ENCODE measurements at places on chromosomes 11 and 22.

- DNase-seq, result peak; percentile 41
Measured at GRCh38 chr11:36744375-36745168, 146.5 kb upstream of the RAG2 start.

DNA sequence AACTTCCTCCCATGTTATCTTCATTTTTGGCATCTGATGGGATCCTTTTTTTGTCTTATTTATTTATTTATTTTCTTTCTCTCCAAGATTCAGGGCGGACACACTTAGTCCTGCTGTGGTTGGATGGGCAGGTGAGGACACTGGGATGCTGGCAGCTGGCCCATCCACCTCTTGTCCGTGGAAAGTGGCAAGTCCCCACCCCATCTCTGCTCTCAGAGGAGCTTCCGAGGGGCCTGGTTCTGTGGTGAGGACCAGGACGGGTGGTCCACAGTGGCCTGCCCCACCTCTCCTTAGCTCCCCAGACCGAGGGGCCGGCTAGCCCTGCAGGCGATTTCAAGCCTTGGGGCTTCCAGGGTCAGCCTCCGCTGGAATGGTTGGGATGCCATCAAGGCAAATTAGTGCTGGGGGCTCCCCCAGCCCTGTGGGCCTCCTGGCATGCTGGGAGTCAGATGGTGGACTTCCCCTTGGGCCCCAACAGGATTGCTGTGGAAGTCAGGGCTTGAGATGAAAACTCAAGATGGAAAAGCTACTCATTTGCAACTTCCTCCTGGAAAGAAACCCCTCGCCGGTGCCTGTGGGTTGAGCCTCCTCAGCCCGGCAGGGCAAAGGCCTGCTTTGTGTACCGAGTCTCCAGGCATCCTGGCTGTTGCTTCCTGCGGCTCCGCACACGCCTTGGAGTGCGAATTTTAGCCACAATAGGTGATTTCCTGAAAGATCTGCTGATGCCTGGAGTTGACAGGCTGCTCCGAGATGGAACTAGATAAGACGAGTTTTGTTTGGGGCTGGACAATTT, 31.2 kb upstream of the LINC01488 start:
- DNase-seq, result no peak

- no peak for DNase-seq
Measured at GRCh38 chr11:61354208-61354607, 7.5 kb downstream of the CYB561A3 start.

DNA sequence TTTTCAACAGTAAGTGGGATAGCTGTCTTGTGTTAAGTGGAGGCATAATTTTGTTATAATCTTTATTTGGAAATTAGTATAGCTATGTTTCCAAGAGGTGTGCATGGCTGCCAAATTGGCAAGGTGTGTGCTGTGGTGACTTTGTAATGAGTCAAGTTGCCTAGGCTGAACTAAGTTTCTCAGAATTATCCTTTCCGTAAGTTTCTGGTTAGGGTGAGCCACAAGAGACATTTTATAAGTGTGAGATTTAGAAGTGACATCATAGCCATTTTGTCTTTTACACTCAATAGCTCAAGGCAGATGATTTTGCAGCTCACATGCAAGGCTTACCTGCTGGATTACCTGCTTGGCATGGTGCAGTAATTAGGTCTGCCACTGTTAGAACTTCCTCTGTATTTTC, 90.3 kb downstream of the C11orf87 start:
- DNase-seq, result no peak

GRCh38 chr11:112212710-112213109, 13.5 kb upstream of the PTS start:
- DNase-seq, result no peak

DNA sequence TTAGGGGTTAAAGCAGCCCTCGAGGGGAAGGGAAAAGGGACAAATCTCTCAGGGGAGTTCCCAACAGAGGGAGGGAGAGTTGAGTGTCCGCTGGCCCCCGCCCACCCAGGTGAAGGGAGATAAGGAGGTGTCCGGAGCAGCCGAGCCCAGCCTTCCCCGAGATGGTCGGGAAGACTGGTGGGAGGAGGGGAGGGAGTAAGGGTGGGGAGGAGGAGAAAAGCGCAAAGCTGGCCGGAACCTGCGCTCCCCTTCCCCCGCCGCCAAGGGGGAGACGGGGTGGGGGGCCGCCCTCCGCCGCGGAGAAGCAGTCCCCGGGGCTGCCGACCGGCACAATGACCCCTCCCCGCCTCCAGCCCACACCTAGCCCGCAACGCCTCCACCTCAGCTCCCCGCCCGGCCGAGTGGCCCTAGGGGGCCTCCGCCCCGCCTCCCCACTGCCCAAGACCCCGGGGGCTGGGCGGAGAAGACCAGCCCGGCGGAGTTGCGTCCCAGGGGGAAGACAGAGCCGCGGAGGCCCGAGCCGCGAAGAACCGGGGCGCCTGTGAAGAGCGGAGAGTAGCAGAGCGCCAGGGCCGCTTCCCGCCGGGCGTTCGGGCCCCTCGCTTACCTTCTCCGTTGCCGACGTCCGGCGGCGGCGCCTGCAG, 479 bp downstream of the RSF1 start:
- DNase-seq, result peak; percentile 64

DNA sequence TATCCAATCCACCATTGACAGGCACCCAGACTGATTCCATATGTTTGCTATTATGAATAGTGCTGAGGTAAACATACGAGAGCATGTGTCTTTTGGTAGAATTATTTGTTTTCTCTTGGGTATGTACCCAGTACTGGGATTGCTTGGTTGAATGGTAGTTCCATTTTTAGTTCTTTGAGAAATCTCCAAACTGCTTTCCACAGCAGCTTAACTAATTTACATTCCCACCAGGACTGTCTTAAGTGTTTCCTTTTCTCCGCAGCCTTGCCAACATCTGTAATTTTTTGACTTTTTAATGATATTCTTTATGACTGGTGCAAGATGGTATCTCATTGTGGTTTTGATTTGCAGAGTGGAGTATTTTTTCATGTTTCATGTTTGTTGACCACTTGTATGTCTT, 8.3 kb downstream of the FDX1 start:
- DNase-seq, result no peak

GRCh38 chr11:64355078-64355940, 3.7 kb upstream of the RPS6KA4 start:
- peak; percentile 89 for DNase-seq

DNA sequence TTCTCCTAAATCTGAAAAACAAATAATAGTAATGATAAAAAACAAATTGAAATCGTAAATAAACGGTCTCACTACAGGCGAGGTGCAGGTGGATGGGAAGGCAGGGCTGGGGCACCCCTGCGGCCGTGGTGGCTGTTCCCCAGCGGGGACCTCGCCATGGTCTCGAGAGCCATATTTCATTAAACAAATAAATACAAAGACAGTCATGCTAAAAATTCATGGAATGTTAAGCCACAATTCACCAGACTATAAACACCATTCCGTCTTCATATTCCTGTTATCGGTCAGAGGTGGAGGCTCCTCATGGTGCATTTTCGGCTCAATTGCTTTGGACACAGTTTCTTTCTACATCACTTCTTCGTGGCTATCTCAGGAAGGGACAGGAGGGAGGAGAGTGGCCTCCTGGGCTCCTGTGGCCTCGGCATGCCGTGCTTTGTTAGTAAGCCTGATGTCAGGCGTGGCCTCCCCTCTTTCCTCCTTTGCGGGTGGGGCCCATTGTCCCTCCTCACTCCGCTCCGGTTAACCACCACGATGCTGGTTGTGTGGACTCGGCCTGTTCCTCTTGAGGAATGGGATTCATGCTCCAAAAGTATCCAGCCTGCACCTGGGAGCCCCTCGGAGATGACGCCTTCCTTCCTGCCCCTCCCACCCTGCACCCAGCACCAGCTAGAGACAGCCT, 16.1 kb upstream of the BRSK2 start:
- DNase-seq, result no peak

GRCh38 chr11:95586155-95586554, 203.4 kb downstream of the FAM76B start:
- DNase-seq, result no peak

DNA sequence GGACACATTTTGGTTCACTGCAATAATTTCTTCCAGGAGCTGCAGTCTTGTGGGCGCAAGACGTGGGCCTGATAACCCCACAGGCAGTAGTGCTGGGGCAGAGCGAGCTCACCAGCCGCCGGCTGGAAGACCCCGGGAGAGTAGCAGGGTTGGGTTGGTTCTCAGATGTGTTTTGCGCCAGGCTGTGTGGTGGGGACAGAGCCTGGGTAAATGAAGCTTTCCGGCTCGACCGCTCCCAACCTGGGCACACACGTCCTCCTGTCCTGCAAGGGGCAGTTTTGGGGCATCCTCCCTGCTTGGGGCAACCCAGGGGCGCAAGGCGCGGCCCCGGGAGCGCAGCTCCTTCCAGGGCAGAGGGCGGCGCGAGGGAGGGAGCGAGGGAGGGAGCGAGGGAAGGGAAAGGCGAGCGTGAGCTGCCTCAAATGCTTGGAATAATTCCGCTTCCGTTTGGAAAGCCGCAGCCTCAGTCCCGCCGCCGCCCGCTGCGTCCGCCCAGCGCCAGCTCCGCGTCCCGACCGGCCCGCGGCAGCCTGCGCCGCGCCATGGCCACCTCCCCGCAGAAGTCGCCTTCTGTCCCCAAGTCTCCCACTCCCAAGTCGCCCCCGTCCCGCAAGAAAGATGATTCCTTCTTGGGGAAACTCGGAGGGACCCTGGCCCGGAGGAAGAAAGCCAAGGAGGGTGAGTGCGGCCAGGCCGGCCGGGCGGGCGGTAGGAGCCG, at the start of gene PARVA:
TSS of gene PARVA (plus strand) at position 466 of the 718 bp plus-strand sequence. CDS start at position 543, 77 bp downstream.
- no peak for DNase-seq

GRCh38 chr22:45612451-45612901, 59.2 kb upstream of the ATXN10 start:
- DNase-seq, result no peak

GRCh38 chr22:28464127-28464526, 215.5 kb downstream of the TTC28 start:
- no peak for DNase-seq

- DNase-seq, result no peak
Measured at GRCh38 chr11:134199531-134199930, 24.2 kb downstream of the NCAPD3 start.

- DNase-seq, result no peak
Measured at GRCh38 chr11:86491027-86491426, 116.3 kb downstream of the CCDC81 start.

DNA sequence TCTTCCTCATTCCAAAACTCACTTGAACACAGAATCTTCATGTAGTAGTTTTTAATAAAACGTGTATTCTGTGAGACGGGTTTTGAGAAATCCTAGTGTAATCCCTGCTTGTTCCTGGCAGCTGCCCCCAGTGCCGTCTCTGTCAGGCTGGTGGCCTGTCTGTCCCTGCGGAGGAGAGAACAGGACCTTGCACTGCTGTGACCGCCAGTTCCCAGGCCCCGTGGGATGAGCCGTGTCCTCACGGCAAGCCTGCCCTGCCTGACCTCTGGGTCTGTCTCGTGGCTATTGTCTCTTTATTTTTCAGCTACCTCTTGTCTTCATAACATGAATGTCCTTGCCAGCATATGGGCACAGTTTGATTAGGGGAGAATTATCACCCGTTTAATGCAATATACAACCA, 535.5 kb upstream of the B3GAT1 start:
- no peak for DNase-seq

- DNase-seq, result no peak
Measured at GRCh38 chr11:76166314-76166713, 40.0 kb downstream of the WNT11 start.

DNA sequence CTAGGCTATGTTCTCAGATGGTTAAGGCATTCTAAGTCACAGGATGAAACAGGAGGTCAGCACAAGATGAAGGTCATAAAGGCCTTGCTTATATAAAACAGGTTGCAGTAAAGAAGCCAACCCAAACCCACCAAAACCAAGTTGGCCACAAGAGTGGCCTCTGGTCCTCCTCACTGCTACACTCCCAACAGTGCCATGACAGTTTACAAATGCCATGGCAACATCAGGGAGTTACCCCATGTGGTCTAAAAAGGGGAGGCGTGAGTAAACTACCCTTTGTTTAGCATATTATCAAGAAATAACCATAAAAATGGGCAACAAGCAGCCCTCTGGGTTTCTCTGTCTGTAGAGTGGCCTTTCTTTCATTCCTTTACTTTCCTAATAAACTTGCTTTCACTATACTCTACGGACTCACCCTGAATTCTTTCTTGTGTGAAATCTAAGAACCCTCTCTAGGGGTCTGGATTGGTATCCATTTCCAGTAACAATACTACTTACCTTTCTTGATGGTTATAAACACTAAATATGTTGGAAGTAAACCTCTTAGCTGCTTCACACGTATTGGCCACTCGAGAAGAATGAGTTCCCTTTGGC, 1237.9 kb downstream of the FAM181B start:
- DNase-seq, result no peak

DNA sequence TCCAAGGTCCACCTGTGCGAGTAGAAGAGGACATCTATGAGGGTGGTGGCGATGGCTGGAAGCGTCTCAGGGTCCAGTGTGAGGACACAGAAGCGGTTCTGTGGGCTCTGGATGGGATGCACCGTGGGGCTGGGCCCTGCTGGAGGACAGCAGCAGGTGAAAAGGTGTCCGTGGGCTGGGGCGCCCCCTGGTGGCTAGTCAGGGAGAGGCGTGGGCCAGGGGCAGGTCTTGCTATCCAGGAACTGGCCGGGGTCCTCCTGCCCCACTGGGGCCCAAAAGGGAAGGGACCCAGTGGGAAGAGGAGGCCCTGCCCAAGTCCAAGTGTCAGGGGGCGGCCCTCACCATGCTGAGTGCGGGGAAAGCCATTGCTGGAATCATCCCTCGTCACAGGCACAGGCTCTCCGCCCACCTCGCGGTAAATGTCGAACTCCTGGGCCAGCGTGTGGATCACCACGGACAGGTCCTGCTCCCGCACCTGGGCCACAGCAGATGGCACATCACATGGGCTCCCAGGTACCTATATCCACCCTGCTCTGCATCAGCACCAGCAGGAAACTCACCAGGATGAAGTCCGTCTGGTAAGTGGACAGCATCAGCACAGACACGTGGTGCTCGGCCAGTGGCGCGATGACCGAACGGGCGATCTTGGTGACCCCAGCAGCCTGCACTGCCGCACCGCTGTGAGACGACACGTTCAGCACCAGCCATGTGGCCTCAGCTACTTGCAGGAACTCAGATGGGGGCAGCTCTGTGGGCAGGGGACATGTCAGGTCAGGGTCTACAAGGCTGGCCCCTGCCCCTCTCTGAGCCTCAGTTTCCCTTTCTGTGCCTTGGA, 2.3 kb downstream of the CASTOR1 start:
- peak; percentile 33 for DNase-seq

- no peak for DNase-seq
Measured at GRCh38 chr22:44180706-44181032, at the start of gene PARVG. Gene PARVG, plus strand, starts transcription at chr22:44180925. Its CDS starts 2,405 bp downstream, at chr22:44183330.

- DNase-seq, result no peak
Measured at GRCh38 chr11:125958872-125959400, 13.1 kb downstream of the VSIG10L2 start.

DNA sequence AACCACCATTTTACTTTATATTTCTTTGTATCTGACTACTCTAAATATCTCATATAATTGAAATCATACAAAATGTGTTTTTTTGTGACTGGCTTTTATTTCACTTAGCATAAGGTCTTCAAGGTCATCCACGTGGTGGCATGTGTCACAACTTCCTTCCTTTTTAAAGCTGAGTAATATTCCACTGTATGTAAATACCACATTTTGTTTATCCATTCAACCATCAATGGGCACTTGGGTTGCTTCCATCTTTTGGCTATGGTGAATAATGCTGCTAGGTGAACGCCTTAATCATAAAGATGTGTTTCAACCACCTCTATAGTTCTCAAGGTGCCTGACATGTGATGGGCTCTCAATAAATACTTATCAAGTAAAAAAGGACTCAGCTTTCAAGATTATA, 15.5 kb downstream of the RAB30 start:
- no peak for DNase-seq
